ENCODE measurements at places on chromosomes 7 and 10. TPM values are rescaled to one million over a fixed set of nuclear protein-coding genes. Genes with fewer than 3 reads are reported as not detected.

Gene SPDYE5
- total RNA-seq, result not detected

Gene RAPGEF5
- total RNA-seq, result 88.5 TPM

DNA sequence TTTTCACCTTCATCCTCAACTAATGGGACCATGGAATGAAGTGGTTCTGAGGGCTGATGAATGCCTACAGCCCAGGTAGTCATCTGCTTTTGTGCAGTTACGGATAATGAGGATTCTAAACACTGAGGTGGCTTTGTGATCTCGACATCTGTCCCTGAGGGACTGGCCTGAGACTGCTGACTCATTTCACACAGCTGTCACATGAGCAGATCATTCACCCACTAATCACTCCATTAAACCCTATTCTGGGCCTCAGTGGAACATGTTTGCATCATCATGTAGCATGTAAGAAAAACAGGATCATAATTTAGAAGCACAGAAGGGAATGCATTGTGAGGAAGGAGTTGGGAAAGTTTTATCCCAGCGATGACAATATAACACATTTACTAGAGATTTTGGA lies 79.4 kb upstream of the FEZF1 start:
- H3K27me3 ChIP-seq, result no peaks in the 10 kb centered on the region
- H3K4me3 ChIP-seq, result no peak overlapping the region
- no peaks in the 10 kb centered on the region for H3K36me3 ChIP-seq
- DNase-seq, result no peak

DNA sequence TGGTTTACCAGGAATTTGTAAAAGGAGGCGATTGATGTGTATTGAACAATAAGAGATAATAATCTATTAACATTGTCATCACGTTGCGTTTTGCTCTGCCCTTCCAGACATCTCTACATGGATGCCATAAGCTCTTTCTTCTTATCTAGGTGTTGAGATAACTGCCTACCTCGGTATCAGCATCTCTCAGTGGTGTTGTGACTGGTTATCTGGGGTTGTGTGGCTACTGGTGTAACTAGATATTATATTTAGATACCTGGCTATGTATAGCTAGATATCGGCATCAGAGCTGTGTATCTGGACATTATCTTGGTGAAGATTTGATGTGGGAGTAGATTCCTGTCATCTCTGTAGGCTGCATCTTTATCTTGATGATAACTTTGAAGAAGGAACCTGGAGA lies 17.2 kb downstream of the GATA3 start:
- H3K4me3 ChIP-seq, result no peak overlapping the region
- peaks cover 27% of the 10 kb centered on the region for H3K36me3 ChIP-seq
- H3K27ac ChIP-seq, result no peak overlapping the region
- peaks cover 19% of the 10 kb centered on the region for H3K4me1 ChIP-seq
- DNase-seq, result no peak
- H3K27me3 ChIP-seq, result peaks cover 7% of the 10 kb centered on the region

GRCh38 chr7:18648849-18649758 lies 153.6 kb downstream of the HDAC9 start:
- H3K27me3 ChIP-seq, result no peaks in the 10 kb centered on the region
- no peak for DNase-seq
- H3K27ac ChIP-seq, result no peak overlapping the region
- no peaks in the 10 kb centered on the region for H3K4me1 ChIP-seq
- H3K4me3 ChIP-seq, result no peak overlapping the region

GRCh38 chr10:71225291-71226058 lies 13.1 kb downstream of the UNC5B start:
- no peak overlapping the region for H3K27ac ChIP-seq
- peaks cover 2% of the 10 kb centered on the region for H3K4me1 ChIP-seq
- H3K4me3 ChIP-seq, result no peak overlapping the region
- H3K36me3 ChIP-seq, result no peaks in the 10 kb centered on the region

GRCh38 chr7:94276027-94276426 lies 118.7 kb upstream of the COL1A2 start:
- no peak overlapping the region for H3K27ac ChIP-seq
- no peak overlapping the region for H3K4me3 ChIP-seq
- no peaks in the 10 kb centered on the region for H3K4me1 ChIP-seq
- no peaks in the 10 kb centered on the region for H3K36me3 ChIP-seq

- peak overlapping the region; percentile 52 for H3K27ac ChIP-seq
- DNase-seq, result no peak
- no peak overlapping the region for H3K4me3 ChIP-seq
- peaks cover 11% of the 10 kb centered on the region for H3K4me1 ChIP-seq
Observed at GRCh38 chr10:58952747-58953466, 223.5 kb upstream of the PHYHIPL start.

GRCh38 chr10:30556189-30556588 lies 73.4 kb downstream of the LYZL2 start:
- no peak overlapping the region for H3K4me3 ChIP-seq
- H3K27ac ChIP-seq, result no peak overlapping the region
- H3K27me3 ChIP-seq, result no peaks in the 10 kb centered on the region
- H3K36me3 ChIP-seq, result no peaks in the 10 kb centered on the region
